ENCODE measurements at places on chromosomes 3 and 15.

DNA sequence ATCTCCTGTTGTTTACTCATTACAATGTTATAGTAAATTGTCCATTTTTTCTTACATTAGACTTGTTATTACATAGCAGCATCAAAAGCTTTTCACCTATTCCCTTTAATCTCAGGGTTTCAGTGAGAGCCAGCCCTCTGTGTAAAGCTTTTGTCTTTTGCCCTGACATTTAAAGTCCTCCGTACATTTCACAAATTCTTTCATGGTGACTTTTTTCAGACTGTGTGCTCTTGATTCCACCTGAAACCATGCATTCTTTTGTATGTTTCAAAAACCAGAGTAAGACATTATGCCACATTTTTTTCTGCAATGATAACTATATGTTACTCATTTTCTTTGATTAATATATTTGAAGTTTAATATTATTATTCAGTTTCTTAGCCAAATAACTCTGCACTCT is 781.4 kb upstream of the ROBO1 start:
- no peak for DNase-seq

- no peak for DNase-seq
Observed at GRCh38 chr3:13332158-13332557, 88.0 kb downstream of the NUP210 start.

DNA sequence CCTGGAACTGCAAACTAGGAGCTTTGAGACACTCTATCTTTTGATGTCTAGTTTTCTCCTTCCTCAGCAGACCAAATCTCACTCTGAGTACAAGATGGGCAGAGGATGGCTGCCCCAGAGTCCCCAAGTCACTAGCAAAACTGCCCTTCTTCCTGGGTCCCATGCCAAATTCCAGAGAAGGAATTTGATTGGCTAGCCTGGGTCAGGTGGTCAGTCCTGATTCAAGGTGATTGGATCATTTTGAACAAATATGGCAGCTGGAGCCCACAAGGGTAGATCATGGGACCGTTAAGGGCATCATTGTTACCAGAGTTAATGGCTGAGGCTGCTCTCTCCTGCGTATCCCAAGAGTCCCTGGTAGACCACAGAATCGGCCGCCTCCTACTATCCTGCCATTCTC is 21.7 kb downstream of the SLC6A1 start:
- DNase-seq = no peak

GRCh38 chr15:46956456-46956855 is 760.8 kb upstream of the SEMA6D start:
- DNase-seq = no peak

- no peak for DNase-seq
Observed at GRCh38 chr3:169342652-169343505, 320.6 kb downstream of the MECOM start.

GRCh38 chr15:31212326-31213080 is 111.0 kb upstream of the TRPM1 start:
- DNase-seq = no peak

GRCh38 chr3:51718547-51719409 is 11.9 kb downstream of the GRM2 start:
- DNase-seq = peak; percentile 17

- DNase-seq = no peak
Observed at GRCh38 chr15:48674876-48675275, 29.4 kb upstream of the FBN1 start.

- DNase-seq = no peak
Observed at GRCh38 chr15:82040862-82041261, 5.0 kb downstream of the MEX3B start.
